Activated naive CD4-positive, alpha-beta T cell treated with anti-CD3 and anti-CD28 coated beads, Interleukin-2, amount 50 U/mL, for 16 hours (primary cell): ENCODE measurements at places on chromosomes 6 and 20.

- no peak for DNase-seq
Observed at GRCh38 chr6:52522655-52523054, 54.2 kb downstream of the TRAM2 start.

GRCh38 chr20:20594171-20594530 lies 118.3 kb downstream of the RALGAPA2 start:
- DNase-seq = no peak

- no peak for DNase-seq
Observed at GRCh38 chr20:57952136-57952535, 242.3 kb upstream of the PMEPA1 start.

GRCh38 chr20:50398821-50399554 lies 111.2 kb upstream of the PTPN1 start:
- DNase-seq = no peak

- no peak for DNase-seq
Observed at GRCh38 chr6:4355241-4355640, 219.9 kb upstream of the ECI2 start.

- no peak for DNase-seq
Observed at GRCh38 chr6:142914937-142915697, 29.9 kb downstream of the HIVEP2 start.

- no peak for DNase-seq
Observed at GRCh38 chr6:127288705-127289104, 22.0 kb downstream of the RNF146 start.

DNA sequence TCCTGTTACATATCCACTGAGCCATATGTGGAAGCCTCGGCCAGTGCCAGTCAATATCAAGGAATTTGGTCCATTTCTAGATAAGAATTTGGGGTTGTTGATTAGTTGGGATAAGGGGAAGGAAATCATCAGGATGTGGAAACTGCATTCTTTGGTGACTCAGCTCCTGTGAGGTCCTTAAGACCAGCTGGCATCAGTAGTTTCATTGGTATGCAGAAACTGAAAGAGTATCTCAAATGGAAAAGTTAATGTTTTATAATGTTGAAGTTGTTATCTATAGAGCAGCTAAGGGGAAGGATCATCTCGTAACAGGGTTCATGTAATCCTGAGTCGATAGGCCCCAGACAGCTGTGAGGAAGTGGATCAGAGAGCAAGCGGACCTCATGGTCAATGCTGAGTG lies 87.9 kb upstream of the PRND start:
- no peak for DNase-seq

- no peak for DNase-seq
Observed at GRCh38 chr6:148757944-148758480, 11.2 kb downstream of the UST start.

- no peak for DNase-seq
Observed at GRCh38 chr6:72911463-72912155, 289.7 kb downstream of the KCNQ5 start.
